Activated naive CD8-positive, alpha-beta T cell treated with anti-CD3 and anti-CD28 coated beads, Interleukin-2, amount 50 U/mL, for 24 hours (primary cell): ENCODE measurements at places on chromosomes 3 and 15.
A peak's percentile ranks its signal among the peaks of the same experiment; 100 is the strongest.

DNA sequence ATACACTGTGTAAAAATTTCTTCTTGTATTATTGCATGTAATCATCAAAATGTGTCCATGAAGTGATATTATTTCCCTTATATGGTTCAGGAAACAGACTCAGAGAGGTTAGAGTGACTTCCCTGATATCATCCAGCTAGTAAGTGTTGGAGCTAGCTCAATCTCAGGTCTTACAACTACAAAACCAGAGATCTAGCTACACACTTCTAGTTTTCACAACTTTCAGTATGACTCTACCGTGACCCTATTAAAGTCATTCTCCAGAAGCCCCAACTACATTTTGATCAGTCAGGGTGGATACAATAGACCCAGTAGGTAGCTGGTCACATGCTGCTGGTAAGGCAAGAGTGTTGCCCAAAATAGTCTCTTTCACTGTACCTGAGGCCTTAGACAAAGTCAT, 165.3 kb downstream of the GOLIM4 start:
- peaks cover 3% of the 10 kb centered on the region for H3K27me3 ChIP-seq
- H3K4me3 ChIP-seq, result no peak overlapping the region
- no peak overlapping the region for H3K27ac ChIP-seq
- DNase-seq, result no peak

- H3K27me3 ChIP-seq, result no peaks in the 10 kb centered on the region
- DNase-seq, result no peak
- H3K27ac ChIP-seq, result peak overlapping the region; percentile 92
- no peak overlapping the region for H3K4me3 ChIP-seq
- peaks cover 15% of the 10 kb centered on the region for H3K36me3 ChIP-seq
Measured at GRCh38 chr3:114319453-114319852, 25.6 kb downstream of the TIGIT start.

GRCh38 chr15:62578546-62578945, 413.5 kb upstream of the C2CD4B start:
- no peaks in the 10 kb centered on the region for H3K4me1 ChIP-seq
- no peak overlapping the region for H3K27ac ChIP-seq
- peaks cover 7% of the 10 kb centered on the region for H3K27me3 ChIP-seq
- H3K4me3 ChIP-seq, result no peak overlapping the region
- H3K36me3 ChIP-seq, result no peaks in the 10 kb centered on the region
- DNase-seq, result no peak

GRCh38 chr3:170636400-170636973, 50.6 kb upstream of the SLC7A14 start:
- peaks cover 20% of the 10 kb centered on the region for H3K27me3 ChIP-seq
- H3K4me1 ChIP-seq, result peaks cover 3% of the 10 kb centered on the region
- no peak overlapping the region for H3K4me3 ChIP-seq
- no peaks in the 10 kb centered on the region for H3K36me3 ChIP-seq
- H3K27ac ChIP-seq, result no peak overlapping the region

DNA sequence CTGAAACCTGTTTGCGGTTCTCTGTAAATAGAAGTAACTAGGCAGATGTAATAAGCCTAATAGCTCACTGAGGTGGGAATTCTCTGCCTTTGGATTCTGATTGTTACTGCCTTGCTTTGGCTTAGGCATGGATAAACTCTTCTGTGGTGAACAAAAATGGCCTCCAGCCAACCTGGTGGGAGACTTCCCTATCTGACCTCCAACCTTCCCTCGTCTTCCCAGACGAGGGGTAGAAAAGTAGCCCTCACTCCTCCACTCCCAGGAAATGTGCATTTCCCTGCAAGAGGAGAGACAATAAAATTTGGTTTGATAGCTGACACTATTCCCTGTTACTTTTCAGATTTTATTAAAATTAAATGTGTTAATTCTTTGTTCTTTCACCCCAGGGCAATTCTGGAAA, 606 bp upstream of the CD96 start:
- peaks cover 14% of the 10 kb centered on the region for H3K36me3 ChIP-seq
- no peak for DNase-seq
- H3K4me1 ChIP-seq, result peaks cover 85% of the 10 kb centered on the region
- H3K27me3 ChIP-seq, result no peaks in the 10 kb centered on the region
- H3K4me3 ChIP-seq, result peak overlapping the region; percentile 81

DNA sequence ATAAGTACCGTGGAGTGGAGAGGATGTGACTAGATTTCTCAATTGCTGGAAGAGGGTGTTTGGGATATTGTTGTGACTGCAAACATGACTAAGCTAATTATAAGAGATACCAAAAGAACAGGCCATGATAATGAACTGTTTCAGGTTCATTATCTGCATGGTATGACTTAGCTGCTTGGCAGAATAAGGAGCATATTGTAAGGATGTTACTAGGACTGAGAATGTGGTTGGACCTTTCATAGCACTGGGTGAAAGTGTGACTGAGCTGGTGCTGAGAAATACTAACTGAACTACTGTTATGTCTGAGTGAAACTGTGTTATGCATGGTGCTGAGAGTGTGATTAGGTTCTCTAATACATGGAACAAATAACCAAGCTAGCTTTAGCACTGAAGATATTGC, 11.0 kb downstream of the SCN10A start:
- no peaks in the 10 kb centered on the region for H3K36me3 ChIP-seq
- DNase-seq, result no peak
- peaks cover 3% of the 10 kb centered on the region for H3K27me3 ChIP-seq

DNA sequence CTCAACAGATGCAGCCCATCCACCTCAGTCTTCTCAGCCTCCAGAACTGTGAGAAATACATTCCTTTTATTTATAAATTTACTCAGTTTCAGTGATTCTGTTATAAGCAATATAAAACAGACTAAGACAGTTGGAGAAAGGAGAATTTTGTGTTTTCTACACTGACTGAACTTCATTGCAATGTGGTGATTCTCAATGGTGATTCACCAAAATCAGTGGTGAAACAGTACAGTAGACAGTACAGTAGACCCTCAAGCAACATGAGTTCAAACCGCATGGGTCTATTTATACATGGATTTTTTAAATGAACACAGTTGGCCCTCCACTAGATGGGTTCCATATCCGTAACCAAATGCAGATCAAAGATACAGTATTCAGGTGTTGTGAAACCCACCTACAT, 403.1 kb upstream of the TGFBR2 start:
- no peak overlapping the region for H3K27ac ChIP-seq
- H3K4me3 ChIP-seq, result no peak overlapping the region
- H3K27me3 ChIP-seq, result no peaks in the 10 kb centered on the region
- H3K36me3 ChIP-seq, result no peaks in the 10 kb centered on the region

DNA sequence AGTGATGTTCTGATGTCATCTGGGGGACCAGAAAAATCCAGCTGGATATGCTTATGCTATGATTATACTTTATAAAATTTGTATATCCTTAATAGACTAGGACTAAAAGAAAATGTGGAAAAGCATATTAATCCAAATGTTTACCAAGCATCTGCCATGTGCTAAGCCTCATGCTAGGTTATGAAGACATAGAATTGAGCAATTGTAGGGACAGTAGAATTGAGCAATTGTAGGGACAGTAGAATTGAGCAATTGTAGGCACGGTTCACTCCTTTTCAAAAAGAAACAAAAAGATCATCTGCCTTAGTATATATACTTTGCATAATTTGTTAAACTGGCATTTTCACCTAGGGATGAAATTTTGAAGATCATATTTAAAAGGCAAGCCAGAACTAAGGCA, 18.3 kb downstream of the ABHD5 start:
- H3K27me3 ChIP-seq, result no peaks in the 10 kb centered on the region
- DNase-seq, result no peak
- peaks cover 23% of the 10 kb centered on the region for H3K36me3 ChIP-seq
- H3K4me1 ChIP-seq, result peaks cover 8% of the 10 kb centered on the region

DNA sequence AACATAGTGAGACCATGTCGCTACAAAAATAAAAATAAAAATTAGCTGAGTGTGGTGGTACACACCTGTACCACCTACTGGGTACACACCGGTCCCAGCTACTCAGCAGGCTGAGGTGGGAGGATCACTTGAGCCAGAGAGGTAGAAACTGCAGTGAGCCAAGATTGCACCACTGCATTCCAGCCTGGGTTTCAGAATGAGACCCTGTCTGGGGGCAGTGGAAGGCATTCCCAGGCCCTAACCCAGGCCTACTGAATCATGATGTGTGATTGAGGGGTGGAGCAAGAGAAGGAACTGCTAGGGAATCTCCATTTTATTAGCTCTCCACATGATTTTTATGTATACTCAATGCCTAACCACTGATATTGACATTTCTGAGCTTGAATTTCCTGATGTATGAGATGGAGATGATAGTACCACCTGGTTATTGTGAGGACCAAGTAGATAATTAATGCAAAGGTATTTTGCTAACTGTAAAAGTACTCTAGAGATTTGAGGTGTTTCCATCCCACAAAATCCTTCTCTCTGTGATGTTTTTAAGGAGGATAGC, 169.5 kb upstream of the UMPS start:
- no peak for DNase-seq
- H3K4me1 ChIP-seq, result no peaks in the 10 kb centered on the region
- H3K27ac ChIP-seq, result no peak overlapping the region
- H3K36me3 ChIP-seq, result no peaks in the 10 kb centered on the region
- peaks cover 31% of the 10 kb centered on the region for H3K27me3 ChIP-seq

- H3K4me1 ChIP-seq, result no peaks in the 10 kb centered on the region
- no peak overlapping the region for H3K4me3 ChIP-seq
- no peaks in the 10 kb centered on the region for H3K27me3 ChIP-seq
- DNase-seq, result no peak
Measured at GRCh38 chr3:84109911-84110310, 848.9 kb upstream of the CADM2 start.

DNA sequence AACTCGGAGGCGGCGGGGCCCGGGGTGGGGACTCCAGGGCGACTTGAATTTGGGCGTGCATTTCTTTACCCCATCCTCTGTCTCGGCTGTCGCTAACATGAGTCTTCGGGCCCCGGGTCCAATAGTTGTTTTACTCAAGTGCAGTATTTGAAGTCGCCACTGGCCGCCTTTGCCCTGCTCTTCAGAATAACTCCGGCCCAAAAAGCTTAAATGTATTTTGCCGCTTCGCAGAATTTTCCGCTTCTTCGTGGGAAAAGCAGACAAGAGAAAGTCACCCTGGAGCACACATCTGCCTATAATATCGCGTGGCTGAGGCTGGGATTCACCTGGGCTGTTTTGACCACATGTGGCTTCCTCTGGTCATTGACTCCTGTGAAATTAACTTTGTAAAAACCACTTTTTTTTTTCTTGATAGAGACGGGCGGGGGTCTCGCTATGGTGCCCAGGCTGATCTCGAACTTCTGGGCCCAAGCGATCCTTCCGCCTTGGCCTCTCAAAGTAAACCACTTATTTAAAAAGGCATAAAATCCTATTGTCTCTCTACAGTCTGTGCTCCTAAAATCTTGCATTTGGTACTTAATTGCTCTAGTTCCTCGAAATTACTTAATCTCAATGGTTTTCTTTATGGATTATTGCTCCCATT, 676 bp downstream of the CNOT10 start:
- H3K27ac ChIP-seq, result peak overlapping the region; percentile 90
- peaks cover 14% of the 10 kb centered on the region for H3K36me3 ChIP-seq
- DNase-seq, result no peak
- H3K4me1 ChIP-seq, result peaks cover 30% of the 10 kb centered on the region
- H3K4me3 ChIP-seq, result peak overlapping the region; percentile 93

DNA sequence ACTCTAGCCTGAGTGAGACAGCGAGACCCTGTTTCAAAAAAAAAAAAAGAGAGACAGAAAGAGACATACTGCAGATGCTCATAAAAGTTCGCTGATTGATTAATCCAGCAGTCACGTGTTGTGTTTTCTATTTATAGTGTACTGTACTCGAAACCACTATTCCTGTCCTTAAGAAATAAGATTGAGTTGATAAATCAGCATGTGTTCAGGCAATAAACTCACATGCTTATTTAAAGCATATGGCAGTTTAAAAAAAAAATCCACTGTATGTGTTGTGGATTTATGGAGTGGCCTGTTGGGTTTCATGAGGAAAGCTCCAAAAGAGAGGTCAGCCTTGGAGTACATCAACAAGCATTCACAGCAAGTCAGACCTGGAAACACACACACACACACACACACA, 17.7 kb downstream of the RPL22L1 start:
- peaks cover 5% of the 10 kb centered on the region for H3K27me3 ChIP-seq
- no peak overlapping the region for H3K4me3 ChIP-seq
- H3K27ac ChIP-seq, result no peak overlapping the region
- H3K36me3 ChIP-seq, result no peaks in the 10 kb centered on the region
- peaks cover 8% of the 10 kb centered on the region for H3K4me1 ChIP-seq

DNA sequence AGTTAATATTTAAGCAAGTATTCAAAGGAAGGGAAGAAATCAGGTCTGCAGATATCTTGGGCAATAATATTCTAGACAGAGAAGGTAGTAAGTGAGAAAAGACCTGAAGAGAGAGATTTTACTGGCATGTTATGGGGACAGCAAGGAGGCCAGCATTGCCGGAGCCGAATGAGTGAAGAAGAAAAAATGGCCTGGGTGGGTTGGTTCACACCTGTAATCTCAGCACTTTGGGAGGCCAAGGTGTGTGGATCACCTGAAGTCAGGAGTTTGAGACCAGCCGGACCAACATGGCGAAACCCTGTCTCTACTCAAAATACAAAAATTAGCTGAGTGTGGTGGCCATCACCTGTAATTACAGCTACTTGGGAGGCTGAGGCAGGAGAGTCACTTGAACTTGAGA, 164.7 kb downstream of the VGLL3 start:
- H3K36me3 ChIP-seq, result no peaks in the 10 kb centered on the region
- H3K4me1 ChIP-seq, result no peaks in the 10 kb centered on the region
- H3K27me3 ChIP-seq, result no peaks in the 10 kb centered on the region
- no peak overlapping the region for H3K27ac ChIP-seq
- H3K4me3 ChIP-seq, result no peak overlapping the region
- DNase-seq, result no peak

- H3K36me3 ChIP-seq, result no peaks in the 10 kb centered on the region
- no peaks in the 10 kb centered on the region for H3K27me3 ChIP-seq
- H3K4me1 ChIP-seq, result peaks cover 35% of the 10 kb centered on the region
- DNase-seq, result no peak
- H3K27ac ChIP-seq, result no peak overlapping the region
Measured at GRCh38 chr3:183324083-183324482, 71.0 kb downstream of the B3GNT5 start.

DNA sequence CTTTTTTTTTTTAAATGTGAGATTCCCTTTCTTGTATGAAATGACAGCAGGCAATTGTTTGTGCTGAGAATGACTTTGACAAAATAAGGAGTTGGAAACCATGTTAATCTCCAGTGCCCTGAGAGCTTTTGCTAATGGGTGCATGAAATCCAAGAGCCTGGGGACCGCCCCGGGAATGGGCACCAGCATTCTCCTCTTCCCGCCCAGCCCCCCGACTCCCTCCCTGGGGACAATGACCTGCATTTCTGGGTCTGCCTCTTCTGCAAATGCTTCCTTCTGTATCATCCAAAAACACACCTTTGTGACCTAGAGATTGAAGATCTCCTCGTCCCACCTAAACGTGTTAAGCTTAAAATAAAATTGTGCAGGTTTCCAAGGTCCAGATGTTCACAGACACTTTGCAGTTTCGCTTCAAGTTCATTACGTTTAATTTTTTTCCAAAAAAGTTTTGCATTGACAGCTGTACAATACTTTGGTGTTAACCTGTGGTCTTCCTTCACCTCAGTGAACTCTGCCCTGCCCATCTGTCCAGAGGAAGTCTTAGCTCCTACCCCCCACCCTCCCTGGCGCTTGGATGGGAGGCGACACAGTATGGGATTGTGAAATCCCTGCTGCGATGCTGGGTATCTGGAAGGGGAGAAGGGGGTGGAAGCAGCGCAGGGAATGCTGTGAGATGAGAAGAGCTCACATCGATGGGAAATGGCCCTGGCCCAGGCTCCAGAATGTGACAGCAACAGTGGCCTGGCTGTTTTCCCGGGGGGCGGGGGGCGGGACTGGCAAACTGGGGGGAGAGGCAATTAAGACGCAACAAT, 50.1 kb downstream of the TLE3 start:
- H3K4me3 ChIP-seq, result no peak overlapping the region
- H3K36me3 ChIP-seq, result peaks cover 34% of the 10 kb centered on the region
- H3K27ac ChIP-seq, result no peak overlapping the region
- H3K4me1 ChIP-seq, result no peaks in the 10 kb centered on the region
